Hair follicular keratinocyte (primary cell): ENCODE measurements at places on chromosomes 5 and 9. TPM values are rescaled to one million over a fixed set of nuclear protein-coding genes. Genes with fewer than 3 reads are reported as not detected.

NPR3 gene
- total RNA-seq = 0.08 and 0.15 TPM in 2 replicates

ZNF483 gene
- 1.2 and 2.2 TPM in 2 replicates for total RNA-seq

NDOR1 gene
- 9.0 and 11.4 TPM in 2 replicates for total RNA-seq

AQP7 gene
- not detected in 2 replicates for total RNA-seq

SLC25A2 gene
- not detected in 2 replicates for total RNA-seq

ZNF608 gene
- 0.95 and 3.5 TPM in 2 replicates for total RNA-seq

LTC4S gene
- total RNA-seq = 0.23 and 0.39 TPM in 2 replicates
